Left lung (tissue), 14 donors: ENCODE measurements at places on chromosomes 1 and 21.

DNA sequence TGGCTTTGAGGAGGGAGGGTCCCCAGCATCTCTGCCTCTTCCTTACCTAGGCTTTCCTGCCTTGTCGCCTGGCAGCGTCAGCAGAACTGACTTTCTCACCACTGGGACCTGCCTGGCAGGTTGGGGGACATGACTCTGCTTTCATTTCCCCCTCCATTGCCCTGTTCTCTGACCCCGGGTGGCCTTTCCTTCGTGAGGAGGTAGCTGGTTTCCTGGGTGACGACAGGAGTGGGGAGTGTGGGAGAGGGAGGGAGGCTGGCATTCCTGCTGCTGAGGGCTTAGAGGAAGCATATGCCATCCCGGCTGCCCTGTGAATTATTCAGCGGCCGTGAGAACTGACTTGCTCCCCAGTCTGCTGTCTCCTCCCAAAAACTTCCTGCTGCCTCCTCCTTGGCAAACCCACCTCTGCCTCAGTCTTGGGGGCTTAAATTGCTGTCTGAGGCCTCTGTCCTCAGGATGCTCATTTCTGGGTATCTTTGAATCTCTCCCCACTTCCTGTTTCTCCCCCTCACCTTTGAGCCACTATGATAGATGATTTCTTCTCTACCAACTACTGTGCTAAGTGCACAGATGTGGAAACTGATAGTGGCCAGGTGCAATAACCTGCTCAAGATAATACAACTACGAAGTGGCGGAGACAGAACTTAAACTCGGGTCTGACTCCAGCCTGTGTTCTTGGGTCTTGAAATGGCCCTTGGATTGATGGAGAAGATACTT lies 182.0 kb upstream of the CSF3R start:
- no peak for DNase-seq

DNA sequence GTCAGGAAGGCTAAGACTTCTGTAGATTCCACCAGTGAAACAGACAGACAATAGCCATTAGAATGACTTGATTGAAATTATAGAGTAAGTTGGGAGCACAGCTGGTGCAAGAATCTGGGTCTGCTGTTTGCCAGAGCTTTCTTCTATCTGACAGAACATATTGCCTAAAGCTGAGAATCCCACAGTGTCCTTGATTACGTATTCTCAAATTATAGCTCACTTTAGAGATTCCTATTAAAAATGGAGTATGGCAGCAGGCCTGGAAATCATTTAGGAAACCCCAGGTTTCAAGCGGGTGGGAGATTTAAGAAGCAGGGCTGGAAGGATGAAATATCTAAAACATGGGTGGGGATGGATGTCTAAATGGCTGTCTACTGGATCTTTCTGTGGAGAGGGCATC lies 639.7 kb upstream of the CXADR start:
- no peak for DNase-seq

- no peak for DNase-seq
Measured at GRCh38 chr21:37623183-37623582, 256.6 kb downstream of the DYRK1A start.

- no peak for DNase-seq
Measured at GRCh38 chr1:181777812-181778211, 283.7 kb downstream of the ZNF648 start.
